ENCODE measurements at places on chromosomes 5 and 9. TPM values are rescaled to one million over a fixed set of nuclear protein-coding genes. Genes with fewer than 3 reads are reported as not detected.

Gene SLC6A19
- 531 TPM for total RNA-seq

DNA sequence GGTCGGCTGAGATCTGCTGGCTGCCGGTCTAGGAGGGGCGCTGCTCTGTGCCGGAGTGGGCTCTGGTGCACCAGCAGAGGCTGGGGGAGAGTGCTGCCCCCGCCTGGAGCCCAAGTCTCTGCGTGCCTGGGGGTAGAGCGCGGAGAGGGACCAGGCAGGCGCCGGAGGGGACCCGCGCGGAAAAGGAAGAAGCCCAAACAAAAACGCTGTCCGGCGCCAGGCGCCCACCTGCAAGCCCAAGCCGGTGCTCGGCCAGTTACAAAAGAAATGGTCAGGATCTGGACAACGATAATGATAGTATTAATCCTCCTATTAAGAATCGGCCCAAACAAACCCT, 571 bp upstream of the S1PR3 start:
- H3K4me3 ChIP-seq = peak overlapping the region; percentile 46
- DNase-seq = no peak
- H3K4me1 ChIP-seq = peaks cover 5% of the 10 kb centered on the region
- no peaks in the 10 kb centered on the region for H3K36me3 ChIP-seq
- H3K27ac ChIP-seq = peak overlapping the region; percentile 86

GRCh38 chr5:59430066-59430685, 463.4 kb downstream of the PDE4D start:
- H3K4me1 ChIP-seq = no peaks in the 10 kb centered on the region
- no peak overlapping the region for H3K4me3 ChIP-seq
- no peak for DNase-seq
- H3K27ac ChIP-seq = no peak overlapping the region
- H3K27me3 ChIP-seq = no peaks in the 10 kb centered on the region

Gene PSIP1
- total RNA-seq = 71.0 TPM

- no peak overlapping the region for H3K27ac ChIP-seq
- no peaks in the 10 kb centered on the region for H3K4me1 ChIP-seq
- H3K27me3 ChIP-seq = no peaks in the 10 kb centered on the region
- H3K36me3 ChIP-seq = no peaks in the 10 kb centered on the region
- no peak for DNase-seq
Measured at GRCh38 chr5:82164977-82165713, 113.0 kb downstream of the RPS23 start.

DNA sequence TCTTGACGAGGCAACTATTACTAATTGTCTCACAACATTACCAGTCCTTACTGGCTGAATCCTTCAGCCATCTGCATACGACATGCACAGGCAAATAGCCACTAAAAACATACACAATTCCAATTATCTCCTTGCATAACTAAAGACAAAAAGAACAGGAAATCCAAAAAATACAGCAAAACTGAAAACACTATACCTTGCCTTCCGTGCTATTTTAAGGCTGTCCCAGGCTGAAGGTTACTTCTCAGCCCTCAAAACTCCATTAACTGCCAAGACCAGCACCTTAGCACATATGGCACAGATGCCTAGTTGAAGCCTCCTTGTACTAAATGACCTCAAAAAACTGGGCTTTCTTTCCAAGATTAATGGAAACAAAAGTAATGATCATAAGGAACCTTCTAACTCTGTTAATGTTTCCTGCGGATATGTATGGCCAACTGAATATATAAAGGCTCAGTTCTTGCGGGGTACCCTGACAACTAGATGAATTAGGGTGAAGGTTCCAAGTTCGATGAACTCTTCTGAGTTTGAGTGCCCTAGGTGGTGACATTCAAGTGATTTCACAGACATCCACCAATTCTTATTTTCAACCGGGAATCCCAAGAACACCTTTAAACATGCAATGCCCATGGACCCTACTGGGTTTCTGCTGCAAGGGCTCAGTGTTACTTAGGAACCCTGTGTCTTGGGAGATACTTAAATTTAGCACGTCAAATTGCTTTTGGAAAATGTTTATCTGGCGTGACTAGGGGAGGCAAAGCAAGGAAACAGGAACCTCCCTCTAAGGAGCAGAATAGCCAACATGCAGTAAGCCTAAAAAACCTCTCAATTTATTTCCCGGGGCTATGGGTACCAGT, 455.3 kb downstream of the RAB3C start:
- no peaks in the 10 kb centered on the region for H3K4me1 ChIP-seq
- peak overlapping the region; percentile 87 for H3K27ac ChIP-seq
- H3K27me3 ChIP-seq = no peaks in the 10 kb centered on the region
- no peaks in the 10 kb centered on the region for H3K36me3 ChIP-seq

Gene SMIM3
- total RNA-seq = 82.5 TPM

DNA sequence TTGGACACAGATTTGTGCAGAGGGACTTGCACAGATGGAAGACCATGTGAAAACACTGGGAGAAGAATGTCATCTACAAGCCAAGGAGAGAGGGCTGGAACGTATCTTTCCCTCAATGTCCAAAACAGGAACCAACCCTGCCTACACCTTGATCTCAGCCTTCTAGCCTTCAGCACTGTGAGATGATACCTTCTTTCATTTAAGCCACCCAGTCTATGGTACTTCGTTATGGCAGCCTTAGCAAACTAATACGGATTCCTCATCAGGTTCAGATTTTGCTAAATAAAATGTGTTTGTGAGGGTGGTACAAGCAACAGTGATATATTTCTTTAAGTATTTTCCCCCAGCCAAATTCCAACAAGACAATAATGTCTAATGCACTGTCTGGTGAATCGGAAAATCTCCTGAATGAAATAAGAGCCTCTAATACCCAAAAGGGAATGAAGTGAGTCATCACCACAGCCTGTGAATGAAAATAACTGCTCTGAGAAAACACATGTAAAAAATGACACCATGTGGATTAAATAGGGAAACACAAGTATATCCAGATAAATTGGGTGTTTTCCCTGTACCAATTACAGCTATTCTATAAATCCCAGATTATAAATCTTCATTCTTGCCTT, 182.8 kb upstream of the TARS1 start:
- no peaks in the 10 kb centered on the region for H3K27me3 ChIP-seq
- H3K4me3 ChIP-seq = no peak overlapping the region
- H3K4me1 ChIP-seq = no peaks in the 10 kb centered on the region
- H3K27ac ChIP-seq = no peak overlapping the region
- no peaks in the 10 kb centered on the region for H3K36me3 ChIP-seq

GRCh38 chr9:90300611-90301276, 341.9 kb downstream of the DIRAS2 start:
- DNase-seq = no peak
- no peaks in the 10 kb centered on the region for H3K36me3 ChIP-seq
- no peaks in the 10 kb centered on the region for H3K27me3 ChIP-seq
- no peak overlapping the region for H3K4me3 ChIP-seq

- no peak for DNase-seq
- H3K36me3 ChIP-seq = no peaks in the 10 kb centered on the region
- H3K4me1 ChIP-seq = peaks cover under 1% of the 10 kb centered on the region
- no peak overlapping the region for H3K4me3 ChIP-seq
- no peaks in the 10 kb centered on the region for H3K27me3 ChIP-seq
Measured at GRCh38 chr9:129465834-129466535, 154.9 kb downstream of the C9orf50 start.

GRCh38 chr5:159217236-159217635, 7.9 kb upstream of the RNF145 start:
- DNase-seq = no peak
- no peak overlapping the region for H3K27ac ChIP-seq
- H3K27me3 ChIP-seq = no peaks in the 10 kb centered on the region
- H3K4me1 ChIP-seq = no peaks in the 10 kb centered on the region
- H3K4me3 ChIP-seq = no peak overlapping the region

DNA sequence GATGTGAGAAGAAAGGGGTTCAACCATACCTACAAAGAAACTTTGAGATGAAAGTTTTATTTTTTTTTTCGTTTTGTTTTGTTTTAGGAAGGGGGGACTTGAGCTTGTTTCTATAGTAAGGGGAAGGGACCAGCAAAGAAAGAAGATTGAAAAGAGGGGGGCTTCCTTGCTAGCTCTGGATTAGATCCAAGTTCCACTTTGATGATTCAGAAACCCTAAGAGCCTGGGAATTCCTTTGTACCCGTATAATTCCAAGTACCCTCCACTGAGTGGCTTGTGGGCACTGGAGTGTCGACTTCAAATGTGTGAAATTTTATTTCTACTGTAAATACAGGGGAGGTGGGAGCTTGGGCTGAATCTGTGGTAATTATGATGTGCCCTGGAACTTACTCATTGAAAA, 10.9 kb downstream of the MAMDC2 start:
- H3K27ac ChIP-seq = peak overlapping the region; percentile 64
- H3K4me1 ChIP-seq = peaks cover 8% of the 10 kb centered on the region
- no peak overlapping the region for H3K4me3 ChIP-seq
- no peak for DNase-seq
- no peaks in the 10 kb centered on the region for H3K27me3 ChIP-seq
- no peaks in the 10 kb centered on the region for H3K36me3 ChIP-seq

Gene FLT4
- 17.3 TPM for total RNA-seq

DNA sequence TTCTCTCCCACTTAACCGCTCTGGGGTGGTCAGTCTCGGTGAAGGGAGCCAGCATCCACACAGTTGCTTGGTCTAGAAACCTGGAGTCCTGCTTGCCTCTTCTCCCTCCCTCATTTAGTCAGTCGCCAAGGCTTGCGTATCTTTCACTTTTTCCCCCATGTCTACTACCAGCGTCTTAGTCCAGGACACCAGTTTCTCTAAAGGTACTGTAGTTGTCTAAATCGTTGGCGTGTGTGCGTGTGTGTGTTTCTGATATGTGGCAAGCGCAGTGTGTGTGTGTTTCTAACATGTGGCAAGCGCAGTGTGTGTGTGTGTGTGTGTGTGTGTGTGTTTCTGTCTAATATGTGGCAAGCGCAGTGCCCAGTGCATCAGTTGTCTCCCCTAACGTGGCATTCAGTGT, 641 bp downstream of the ATP6V1G1 start:
- H3K27ac ChIP-seq = peak overlapping the region; percentile 91
- no peak for DNase-seq
- H3K4me3 ChIP-seq = peak overlapping the region; percentile 79
- peaks cover 28% of the 10 kb centered on the region for H3K4me1 ChIP-seq
- no peaks in the 10 kb centered on the region for H3K36me3 ChIP-seq
- no peaks in the 10 kb centered on the region for H3K27me3 ChIP-seq

DNA sequence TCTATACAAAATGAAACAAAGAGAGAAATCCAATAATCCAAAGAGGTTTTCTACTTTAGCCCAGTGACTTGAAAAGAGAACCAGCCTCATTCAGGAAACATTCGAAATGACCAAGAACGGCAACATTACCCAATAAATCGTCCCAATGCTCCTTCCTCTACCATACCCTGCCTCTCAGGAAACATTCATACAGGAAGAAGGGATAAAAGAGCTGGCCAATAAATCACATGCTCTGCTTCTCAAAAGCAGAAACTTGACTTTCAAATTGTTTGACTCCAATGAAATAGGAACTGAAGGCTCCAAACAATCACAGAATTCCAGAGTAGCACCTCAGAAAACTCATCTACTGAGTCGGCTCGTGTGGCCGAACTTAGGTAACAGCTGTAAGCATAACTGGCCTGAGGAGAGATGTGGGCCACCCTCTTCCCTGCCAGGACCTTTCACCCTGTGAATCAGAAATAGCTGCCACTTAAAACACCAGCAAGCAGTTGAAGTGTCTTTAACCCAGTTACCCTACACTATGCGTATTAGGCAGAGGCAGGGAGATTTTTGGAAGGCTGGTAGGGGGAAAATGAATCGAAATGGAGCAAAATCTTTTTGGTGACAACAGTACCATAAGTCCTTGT, 14.6 kb downstream of the ARL15 start:
- H3K4me3 ChIP-seq = no peak overlapping the region
- no peak overlapping the region for H3K27ac ChIP-seq
- H3K4me1 ChIP-seq = peaks cover 5% of the 10 kb centered on the region
- H3K36me3 ChIP-seq = no peaks in the 10 kb centered on the region

DNA sequence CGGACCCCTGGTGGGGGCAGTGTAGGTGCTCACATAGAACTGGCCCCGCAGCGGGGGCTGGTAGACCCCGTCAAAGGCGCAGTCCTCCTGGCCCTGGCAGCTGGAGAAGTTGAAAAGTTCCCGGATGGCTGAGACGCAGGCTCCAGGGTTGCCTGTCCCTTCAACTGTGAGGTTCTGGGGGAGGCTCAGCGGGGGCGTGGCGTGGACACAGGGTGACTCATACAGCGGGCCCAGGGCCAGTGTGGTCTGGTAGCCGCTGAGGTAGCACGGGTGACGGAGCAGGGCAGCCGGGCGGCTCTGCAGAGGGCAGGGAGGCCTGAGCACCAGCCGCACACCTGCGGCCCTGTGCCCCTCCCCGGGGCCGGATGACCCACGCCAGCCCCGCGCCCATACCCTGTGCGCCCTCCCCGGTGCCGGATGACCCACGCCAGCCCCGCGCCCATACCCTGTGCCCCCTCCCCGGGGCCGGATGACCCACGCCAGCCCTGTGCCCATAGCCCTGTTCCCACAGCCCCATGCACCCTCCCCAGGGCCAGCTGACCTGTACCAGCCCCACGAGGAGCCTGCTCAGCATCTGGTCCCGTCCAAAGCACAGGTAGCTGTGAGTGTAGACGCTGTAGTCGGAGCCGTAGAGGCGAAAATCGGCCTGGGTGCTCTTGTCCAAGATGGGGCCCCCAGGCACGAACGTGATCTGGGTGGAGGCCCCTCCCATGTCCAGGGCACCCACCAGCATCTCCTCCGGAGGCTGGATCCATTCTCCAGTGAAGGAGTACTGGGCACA, 5.0 kb downstream of the ENTPD8 start:
- H3K4me1 ChIP-seq = no peaks in the 10 kb centered on the region
- peak overlapping the region; percentile 49 for H3K4me3 ChIP-seq
- no peak overlapping the region for H3K27ac ChIP-seq
- no peak for DNase-seq

GRCh38 chr9:135012166-135012565, 75.3 kb upstream of the OLFM1 start:
- no peak overlapping the region for H3K4me3 ChIP-seq
- no peaks in the 10 kb centered on the region for H3K4me1 ChIP-seq
- H3K27ac ChIP-seq = no peak overlapping the region
- H3K36me3 ChIP-seq = no peaks in the 10 kb centered on the region
- no peaks in the 10 kb centered on the region for H3K27me3 ChIP-seq

DNA sequence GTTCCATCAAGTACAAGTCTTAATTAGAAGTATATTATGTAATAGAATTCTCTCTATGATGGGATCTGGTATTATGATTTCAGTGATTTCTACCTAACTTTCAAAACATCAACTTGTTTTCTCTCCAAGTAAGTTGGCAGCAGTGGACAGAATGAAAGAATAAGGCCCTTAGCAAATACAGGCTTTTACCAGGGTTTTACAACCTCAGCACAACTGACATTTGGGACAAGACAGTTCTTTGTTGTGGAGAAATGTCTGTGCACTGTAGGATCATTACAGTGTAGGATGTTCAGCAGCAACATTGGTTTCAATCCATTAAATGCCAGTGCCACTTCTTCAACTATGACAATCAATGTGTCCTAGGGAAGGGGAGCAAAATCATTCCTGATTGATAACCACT, 48.8 kb downstream of the MLANA start:
- no peaks in the 10 kb centered on the region for H3K27me3 ChIP-seq
- no peak for DNase-seq
- no peak overlapping the region for H3K27ac ChIP-seq
- no peaks in the 10 kb centered on the region for H3K36me3 ChIP-seq
- H3K4me3 ChIP-seq = no peak overlapping the region

GRCh38 chr9:75197561-75197960, 109.2 kb downstream of the OSTF1 start:
- no peak overlapping the region for H3K27ac ChIP-seq
- no peak for DNase-seq
- no peaks in the 10 kb centered on the region for H3K27me3 ChIP-seq

Gene NR6A1
- total RNA-seq = 20.1 TPM

Gene DMGDH
- total RNA-seq = 1.9 TPM

GRCh38 chr9:112599732-112600131, 113.1 kb downstream of the KIAA1958 start:
- no peak overlapping the region for H3K27ac ChIP-seq
- no peaks in the 10 kb centered on the region for H3K4me1 ChIP-seq
- DNase-seq = no peak

Gene RABL6
- total RNA-seq = 187 TPM

Gene CD14
- total RNA-seq = 16.0 TPM
